ENCODE measurements at places on chromosomes 6 and 20.

- DNase-seq, result no peak
These were observed 22.6 kb downstream of the VSTM2L start for GRCh38 chr20:37925265-37926165.

DNA sequence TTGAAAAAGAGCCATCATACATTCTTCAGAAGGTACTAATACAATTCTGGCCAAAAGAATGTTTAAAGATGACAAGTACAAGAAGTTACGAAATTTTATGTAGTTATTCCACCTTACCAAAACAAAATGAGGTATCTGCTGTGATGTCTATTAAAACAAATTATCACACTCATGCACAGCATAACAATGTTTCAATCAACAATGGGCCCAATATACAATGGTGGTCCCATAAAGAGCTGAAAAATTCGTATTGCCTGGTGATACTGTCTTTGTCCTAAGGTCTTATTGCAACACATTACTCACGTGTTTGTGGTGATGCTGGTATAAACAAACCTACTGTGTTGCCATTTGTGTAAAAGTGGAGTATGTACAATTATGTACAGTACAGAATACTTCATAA, 3.6 kb upstream of the NUP153 start:
- DNase-seq, result peak; percentile 40

GRCh38 chr6:166179704-166180103, 12.1 kb upstream of the TBXT start:
- DNase-seq, result no peak

- peak; percentile 56 for DNase-seq
These were observed 89.4 kb downstream of the PDE10A start for GRCh38 chr6:165573671-165574070.

GRCh38 chr6:7815716-7816115, 89.8 kb downstream of the BMP6 start:
- no peak for DNase-seq

GRCh38 chr20:35146299-35146919, 727 bp downstream of the EDEM2 start:
- peak; percentile 28 for DNase-seq

DNA sequence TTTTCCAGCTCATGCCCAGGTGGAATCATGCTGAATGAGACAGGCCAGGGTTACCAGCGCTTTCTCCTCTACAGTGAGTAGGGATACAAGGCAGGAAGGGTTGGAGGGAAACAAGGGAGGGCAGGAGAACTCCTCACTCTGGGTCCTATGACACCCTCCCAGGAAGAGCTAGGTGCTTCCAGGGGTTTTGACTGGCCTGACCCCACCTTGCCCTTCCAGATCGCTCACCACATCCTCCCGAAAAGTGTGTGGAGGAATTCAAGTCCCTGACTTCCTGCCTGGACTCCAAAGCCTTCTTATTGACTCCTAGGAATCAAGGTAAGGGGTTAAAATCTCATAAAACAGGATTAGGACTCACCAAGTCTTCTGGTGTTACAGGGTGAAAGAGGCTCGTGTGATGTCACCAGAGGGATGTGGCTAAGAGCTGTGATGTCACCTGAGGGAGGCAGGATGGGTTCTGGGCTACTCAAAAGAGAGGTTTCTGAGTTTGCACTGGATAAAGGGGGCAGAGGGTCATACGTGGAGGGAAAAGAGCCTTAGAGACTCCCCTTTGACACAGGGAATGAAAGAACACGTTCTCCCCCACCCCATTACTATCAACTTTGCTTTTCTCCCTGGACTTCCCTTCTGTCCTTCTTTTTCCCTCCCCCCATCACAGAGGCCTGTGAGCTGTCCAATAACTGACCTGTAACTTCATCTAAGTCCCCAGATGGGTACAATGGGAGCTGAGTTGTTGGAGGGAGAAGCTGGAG, 1.9 kb downstream of the APOM start:
- DNase-seq, result no peak

DNA sequence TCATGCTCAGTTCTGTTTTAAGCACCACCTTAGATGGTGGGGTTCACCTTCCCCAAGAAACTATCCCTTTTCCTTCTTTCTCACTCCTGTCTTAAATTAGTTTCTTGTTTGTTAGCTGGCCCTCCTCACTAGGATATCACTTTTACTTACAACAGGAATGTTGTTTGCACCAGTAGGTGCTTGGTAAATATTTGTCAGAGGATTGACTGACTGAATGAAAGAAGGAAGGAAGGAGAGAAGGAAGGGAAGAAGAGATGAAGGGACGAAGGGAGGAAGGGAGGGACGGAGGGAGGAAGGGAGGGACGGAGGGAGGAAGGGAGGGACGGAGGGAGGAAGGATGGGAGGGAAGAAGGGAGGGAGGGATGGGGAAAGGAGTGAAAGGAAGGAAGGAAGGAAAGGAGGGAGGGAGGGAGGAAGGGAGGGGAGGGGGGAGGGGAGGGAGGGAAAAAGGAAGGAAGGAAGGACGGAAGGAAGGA, 505 bp upstream of the KCNK15 start:
- DNase-seq, result no peak

- DNase-seq, result no peak
These were observed 16.1 kb upstream of the RBM38 start for GRCh38 chr20:57374931-57375651.

DNA sequence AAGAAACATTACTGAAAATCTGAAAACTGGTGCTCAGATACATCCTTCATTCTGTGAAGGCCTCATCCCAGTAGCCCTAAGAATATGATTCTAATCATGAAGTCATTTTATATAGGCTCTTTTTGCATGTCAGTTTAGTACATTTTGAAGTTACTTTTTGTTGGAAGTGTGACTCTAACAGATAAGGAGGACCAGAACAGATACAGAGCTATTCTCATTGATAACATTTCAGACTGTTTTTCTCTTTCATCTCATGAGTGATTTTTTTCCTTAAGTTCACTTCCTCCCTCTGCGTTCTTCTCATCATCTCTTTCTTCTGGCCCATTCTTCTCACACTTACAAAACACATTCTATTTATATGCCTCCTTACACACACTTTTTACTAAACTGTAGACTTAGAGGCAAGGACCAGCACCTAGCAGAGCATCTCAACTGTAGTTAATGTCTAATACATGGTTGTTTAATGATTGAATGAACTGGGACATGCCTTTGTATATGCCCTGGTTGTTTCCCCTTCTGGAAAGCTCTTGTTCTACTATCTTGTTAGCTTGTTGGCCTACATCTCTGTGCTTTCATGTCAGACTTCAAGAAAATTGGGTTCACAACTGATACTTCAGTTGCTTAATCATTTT, 8.7 kb downstream of the CTNNBL1 start:
- DNase-seq, result no peak

DNA sequence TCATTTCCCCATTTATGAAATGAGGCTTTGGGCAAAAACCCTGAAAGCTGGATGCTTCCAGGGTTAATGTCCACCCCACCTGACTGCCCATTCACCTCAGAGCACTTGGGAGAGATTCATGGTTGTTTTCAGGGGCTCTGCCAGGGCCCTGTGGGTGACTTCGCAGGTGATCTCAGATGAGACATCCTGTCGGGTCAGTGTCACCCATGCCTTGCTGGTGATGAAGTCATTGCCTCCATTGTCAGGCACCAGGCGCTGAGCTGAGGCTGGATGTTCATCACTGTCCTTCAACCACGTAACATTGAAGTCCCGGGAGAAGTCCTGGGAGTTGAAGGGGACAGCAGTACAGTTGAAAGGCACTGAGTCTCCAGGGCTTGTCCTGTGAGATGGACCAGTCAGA, 115.6 kb upstream of the SIRPA start:
- DNase-seq, result no peak

GRCh38 chr20:36950414-36951197, 902 bp downstream of the SAMHD1 start:
- DNase-seq, result peak; percentile 15

DNA sequence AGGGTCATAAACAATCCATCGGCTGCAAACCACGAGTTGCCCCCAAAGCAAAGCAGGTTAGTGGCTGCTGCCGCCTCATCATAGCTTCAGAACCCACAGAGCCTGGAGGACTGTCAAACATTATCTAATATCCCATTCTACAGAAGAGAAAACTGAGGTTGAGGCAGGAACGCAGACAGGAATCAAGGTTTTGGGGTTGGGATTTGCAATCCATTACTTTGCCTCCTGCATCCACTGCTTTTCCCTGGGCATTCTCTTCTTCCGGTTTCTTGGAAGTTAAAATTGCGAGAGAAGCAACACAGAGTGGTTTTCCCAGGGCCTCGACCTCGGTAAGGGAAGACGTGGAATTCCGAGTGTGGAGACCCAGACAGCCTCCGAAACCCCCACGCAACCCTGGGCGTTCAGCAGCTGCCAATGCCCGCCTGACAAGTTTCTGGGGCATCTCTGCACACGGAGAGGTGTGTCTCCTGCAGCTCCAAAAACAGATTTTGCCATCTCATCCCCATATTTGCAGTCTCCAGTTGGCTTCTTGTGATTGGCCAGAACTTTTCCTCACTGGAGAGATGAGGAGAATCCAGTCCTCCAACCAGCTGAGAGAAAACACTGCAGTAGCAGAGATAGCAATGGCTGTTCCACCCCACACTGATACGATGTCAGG, 45.5 kb upstream of the SNAP25 start:
- DNase-seq, result no peak

- DNase-seq, result no peak
These were observed 382.3 kb downstream of the ESR1 start for GRCh38 chr6:152189736-152190135.

DNA sequence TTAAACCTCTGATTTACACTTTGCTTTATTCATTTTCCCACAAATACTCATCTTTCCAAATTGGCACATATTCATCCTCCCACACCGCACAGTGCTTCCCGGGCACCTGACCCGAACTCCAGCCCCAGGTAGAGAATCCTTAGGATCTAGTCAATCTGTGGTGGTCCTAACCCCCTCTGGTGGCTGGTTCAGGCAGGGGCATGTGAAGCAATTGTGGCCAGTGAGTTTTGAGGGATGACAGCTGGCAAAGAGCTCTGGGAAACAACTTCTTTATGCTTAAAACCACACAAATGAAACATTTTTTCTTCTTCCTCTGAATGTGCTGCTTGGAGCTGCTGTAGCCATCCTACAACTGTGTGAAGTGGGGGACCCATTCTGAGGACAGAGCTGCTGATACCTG, 54.7 kb downstream of the ELOVL5 start:
- peak; percentile 11 for DNase-seq

DNA sequence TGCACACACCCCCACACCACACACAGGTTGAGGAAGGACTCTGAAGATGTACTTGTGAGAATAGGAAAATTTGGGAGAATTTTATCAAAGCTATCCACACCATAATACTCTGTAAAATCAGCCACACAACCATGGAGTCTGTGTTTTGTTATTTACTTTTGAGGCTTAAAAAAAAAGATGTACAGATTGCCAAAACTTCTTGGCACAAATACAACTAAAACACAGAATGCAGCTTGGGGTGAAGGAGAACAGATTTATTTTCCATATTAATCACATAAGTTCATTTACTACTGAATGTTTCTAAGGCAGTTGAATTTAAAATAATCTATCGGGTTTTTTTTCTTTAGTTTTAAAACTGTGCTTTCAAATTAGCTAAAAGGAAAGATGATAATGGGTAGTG, 32.8 kb upstream of the KCNQ5 start:
- DNase-seq, result no peak

DNA sequence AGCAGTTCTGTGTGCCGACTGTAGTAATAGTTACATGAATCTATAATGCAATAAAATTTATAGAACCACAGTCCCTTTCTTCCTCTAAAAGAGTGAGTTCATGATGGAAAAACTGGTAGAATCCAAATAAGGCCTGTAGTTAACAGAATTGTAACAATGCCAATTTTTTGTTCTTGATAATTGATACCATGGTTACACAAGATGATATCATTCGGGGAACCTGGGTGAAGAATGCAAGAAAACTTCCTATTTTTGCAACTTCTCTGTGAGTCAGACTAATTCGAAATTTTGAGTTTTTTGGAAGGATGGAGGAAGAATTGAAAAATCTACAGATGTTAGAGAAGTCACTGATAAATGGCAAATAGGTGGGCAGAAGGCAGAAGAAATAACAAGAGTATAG, 381.8 kb downstream of the CDKAL1 start:
- no peak for DNase-seq

DNA sequence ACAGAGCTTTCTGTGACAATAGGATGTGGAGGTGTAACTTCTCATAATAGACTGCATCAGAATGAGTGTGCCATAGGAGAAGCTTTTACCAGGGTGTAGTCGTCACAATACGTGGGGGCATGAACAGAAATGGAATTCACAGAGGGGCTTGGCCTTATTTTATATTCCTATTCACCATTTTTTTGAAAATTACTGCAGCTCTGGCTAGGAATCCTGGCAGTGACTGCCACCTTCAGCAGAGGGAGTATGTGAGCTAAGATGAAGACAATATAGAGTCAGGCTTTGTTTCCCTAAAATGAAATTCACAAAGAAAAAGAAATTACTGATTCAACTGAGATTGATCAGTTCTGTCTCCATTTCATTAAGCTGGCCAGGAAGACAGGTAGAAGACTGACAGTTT, 13.9 kb downstream of the TOMM6 start:
- DNase-seq, result no peak

DNA sequence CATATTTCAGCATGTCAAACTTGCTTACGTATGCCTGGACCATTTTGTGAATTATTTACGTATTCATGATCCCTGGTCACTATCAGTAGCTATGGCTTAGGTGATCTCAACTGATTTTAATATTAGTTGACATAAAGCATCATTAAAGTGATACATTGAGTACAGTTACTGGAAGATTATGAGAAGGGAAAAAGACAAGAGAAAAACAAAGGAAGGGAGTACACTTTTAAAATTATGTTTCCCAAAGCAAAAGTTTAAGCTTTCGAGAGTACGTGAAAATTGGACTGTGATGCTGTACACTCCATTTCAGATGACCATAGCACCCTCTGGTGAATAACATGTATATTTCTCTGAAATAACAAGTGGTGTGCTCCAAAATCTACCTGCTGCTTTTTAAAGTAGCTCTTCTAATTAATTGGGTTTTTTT, 215.0 kb upstream of the HSF2 start:
- peak; percentile 34 for DNase-seq

- no peak for DNase-seq
These were observed 99.0 kb downstream of the CEBPB start for GRCh38 chr20:50289581-50289980.

DNA sequence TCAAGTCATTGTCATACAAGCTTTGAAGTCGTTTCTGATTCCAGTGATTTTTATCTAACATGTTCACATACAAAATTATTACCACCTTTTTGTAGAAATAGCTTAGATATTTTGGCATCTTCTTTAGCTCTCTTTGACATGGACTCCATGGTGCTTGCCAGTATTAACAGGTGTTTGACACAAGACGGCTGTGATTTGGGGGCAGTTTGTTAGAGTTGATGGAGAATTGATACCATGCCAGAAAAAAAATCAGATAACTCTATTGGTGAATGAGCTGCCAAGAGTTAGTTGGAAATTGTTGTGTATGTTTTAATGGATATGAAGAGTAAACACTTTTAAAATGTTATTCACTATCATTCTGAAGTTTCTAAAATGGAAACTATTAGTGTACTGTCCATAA, 146.6 kb upstream of the LAMP5 start:
- no peak for DNase-seq

DNA sequence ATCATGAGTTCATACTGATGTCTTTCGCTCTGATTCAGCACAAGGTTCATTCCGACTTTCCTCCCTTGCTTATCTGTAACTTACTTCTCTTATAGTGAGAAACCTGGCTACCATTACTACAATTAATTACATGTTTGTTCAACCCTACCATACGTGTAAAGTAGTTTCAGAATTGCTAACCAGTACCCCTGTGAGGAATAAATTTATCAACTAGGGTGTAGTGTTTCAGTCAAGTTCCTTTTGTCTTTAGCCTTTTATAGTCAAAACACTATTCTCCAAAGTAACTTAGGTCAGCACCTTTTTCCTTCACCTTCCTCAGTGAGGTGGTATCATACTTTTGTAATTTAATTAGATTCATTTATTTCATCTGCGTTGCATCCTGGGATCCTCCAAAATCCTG, 64.9 kb downstream of the MAP3K4 start:
- DNase-seq, result no peak
